Stimulated activated memory B cell treated with anti-CD40 and anti-IgM and Interleukin-4, amounts not matched to agents 10 μg/mL and 1 μg/mL and 100 μg/mL, for 72 hours (primary cell): ENCODE measurements at places on chromosomes 11 and 22.

GRCh38 chr11:112581747-112582146 is 321.1 kb upstream of the PLET1 start:
- ATAC-seq: no peak

- ATAC-seq: no peak
Observed at GRCh38 chr22:24285245-24285644, 14.6 kb downstream of the SPECC1L start.

- no peak for ATAC-seq
Observed at GRCh38 chr11:85595285-85595884, 31.8 kb downstream of the DLG2 start.

- ATAC-seq: no peak
Observed at GRCh38 chr11:8047382-8047781, 33.6 kb upstream of the TUB start.

GRCh38 chr11:6229911-6230310 is 4.5 kb downstream of the FHIP1B start:
- ATAC-seq: no peak
